ENCODE measurements at places on chromosomes 1 and 21. TPM values are rescaled to one million over a fixed set of nuclear protein-coding genes. Genes with fewer than 3 reads are reported as not detected.

DNA sequence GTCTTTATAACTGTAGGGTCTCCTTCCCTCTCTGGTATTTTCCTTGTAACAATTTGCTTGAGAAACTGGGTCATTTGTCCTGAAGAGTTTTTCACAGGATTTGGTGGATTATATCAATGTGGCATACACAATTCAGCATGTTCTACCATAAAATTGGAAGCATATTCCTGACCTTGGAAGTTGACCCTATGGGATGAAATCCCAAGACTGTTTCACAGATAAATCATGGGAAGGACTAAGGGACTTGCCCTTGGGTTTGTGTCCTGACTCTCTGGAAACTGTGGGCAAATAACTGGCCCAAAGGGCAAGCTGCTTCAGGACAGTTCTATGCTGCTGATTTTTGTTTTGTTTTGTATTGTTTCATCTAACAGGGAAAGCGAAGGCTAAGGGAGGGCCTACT, 255.6 kb downstream of the TM2D1 start:
- DNase-seq = no peak

- no peak for DNase-seq
Observed at GRCh38 chr21:46195595-46196195, 11.4 kb upstream of the SPATC1L start.

The THEM5 gene
- total RNA-seq = not detected

The TFF2 gene
- total RNA-seq = not detected

DNA sequence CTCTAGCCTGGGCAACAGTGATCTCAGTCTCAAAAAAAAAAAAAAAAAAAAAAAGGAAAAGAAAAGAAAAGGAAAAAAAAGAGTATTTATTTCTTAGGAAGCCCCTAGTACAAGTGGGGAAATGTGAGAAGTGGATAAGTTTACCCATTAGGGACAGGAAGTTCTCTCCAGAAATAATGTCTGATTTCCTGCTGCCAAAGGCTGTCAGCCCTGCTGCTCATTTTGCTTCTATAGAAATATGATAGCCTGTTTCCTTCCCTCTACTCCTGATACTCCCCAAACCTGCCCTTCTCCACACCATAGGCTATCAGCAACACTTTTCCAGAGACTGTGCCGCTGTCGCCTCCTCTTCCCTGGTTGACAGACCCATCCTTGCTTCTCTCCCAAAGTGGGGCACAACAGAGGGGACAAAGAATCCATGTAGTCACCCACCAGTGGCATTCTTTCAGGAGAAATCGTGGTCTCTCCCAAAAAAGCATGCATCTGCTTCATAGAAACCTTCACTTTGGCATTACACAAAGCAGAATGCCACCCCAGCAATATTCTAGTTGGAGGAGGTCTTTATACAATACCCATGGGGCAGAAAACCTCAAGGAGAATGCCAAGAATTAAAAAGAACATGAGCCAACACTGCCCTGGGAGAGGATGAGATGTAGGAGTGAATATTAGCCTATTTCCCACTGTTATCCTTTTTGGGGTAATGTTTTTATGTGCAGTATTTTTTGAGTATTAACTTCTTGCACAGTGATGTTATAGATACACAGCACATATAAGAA, 166.3 kb upstream of the NR5A2 start:
- DNase-seq = no peak

Data from activated CD4-positive, alpha-beta memory T cell treated with anti-CD3 and anti-CD28 coated beads for 36 hours (primary cell).